ENCODE measurements at places on chromosomes 16 and 17.

- peak; percentile 76 for DNase-seq
Measured at GRCh38 chr16:72400257-72401083, 228.5 kb upstream of the PMFBP1 start.

DNA sequence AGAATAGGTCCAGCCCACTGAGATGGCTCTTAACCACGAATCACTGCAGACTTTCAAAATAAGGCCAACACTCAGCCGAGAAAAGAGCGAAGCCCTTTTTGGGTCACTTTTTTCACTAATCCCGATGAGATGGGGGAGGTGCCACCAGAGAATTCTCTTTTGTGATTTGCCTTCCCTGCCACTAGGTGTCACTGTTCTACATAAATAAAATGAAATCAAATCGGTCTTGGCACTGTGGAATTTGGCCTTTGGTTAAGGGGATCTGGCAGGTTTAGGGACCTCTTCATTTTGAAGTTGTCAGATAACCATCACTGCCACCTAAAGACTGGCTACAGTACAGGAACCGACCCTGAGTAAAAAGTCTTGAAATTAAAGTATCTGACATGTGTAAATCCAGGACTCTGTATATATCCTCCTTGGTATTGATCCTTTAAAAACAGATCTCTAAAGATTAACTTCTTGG is 147.0 kb downstream of the HS3ST4 start:
- peak; percentile 27 for DNase-seq

- DNase-seq: no peak
Measured at GRCh38 chr17:47696717-47697642, 3.0 kb downstream of the TBKBP1 start.

DNA sequence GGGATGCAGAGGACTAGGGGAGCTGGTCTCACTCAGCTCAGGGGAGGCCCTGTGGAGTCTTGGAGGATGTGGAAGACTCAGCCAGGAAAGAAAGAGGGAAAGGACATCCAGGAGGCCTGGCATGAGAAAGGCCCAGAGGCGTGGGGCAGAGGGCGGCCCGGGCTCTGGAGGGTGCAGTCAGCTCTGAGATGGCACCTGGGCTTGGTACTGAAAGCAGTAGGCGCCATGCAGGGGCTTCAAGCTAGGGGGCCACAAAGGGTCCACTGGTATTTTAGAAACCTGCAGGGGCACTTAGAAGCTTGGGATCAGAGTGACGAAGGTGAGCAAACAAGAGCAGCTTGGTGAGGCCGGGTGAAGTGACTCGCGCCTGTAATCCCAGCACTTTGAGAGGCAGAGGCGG is 5.6 kb downstream of the FAM171A2 start:
- no peak for DNase-seq

DNA sequence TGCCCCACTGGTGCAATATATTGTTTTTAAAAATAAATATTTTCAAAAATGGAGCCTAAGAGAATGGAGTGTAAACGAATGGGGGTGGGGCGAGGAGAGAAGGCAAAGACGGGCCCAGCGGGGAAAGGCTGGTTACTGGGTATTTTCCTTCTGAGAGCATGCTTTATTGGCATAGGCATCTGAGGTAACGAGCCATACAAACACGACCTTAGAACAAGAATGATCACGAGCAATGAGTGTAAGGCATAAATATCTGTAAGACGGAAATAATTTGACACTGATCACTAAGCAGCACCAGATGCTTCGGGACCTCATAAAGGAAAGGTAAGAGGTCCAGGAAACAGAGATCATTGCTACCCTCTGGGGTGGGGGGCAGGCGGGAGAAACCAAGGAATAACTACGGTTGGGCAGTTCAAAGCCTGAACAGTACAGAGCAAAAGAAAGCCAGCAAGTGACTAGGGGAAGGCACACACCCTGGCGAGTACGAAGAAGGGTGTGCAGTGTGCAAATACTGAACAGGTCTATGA is 959 bp downstream of the SSH2 start:
- peak; percentile 68 for DNase-seq

- no peak for DNase-seq
Measured at GRCh38 chr16:27424772-27425498, 23.0 kb downstream of the IL21R start.

DNA sequence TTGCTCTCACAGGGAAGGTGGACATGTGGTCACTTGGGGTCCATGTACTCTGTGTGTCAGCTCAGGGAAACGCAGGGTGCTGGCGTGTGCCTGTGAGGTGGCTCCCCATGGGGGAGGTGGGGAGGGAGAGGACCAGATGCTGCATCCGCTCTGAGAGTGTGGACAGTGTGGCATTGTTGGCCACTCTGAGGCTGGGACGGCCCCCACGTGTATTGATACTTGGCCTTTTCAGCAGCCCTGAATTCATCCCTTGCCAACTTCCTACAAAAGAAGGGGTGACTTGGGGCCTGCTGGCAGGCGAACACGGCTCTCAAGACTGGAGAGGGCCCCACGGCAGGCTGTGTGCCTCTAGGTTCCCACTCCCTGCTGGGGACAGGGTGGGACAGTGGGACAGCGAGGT is 120.1 kb downstream of the RAB11FIP4 start:
- DNase-seq: no peak

DNA sequence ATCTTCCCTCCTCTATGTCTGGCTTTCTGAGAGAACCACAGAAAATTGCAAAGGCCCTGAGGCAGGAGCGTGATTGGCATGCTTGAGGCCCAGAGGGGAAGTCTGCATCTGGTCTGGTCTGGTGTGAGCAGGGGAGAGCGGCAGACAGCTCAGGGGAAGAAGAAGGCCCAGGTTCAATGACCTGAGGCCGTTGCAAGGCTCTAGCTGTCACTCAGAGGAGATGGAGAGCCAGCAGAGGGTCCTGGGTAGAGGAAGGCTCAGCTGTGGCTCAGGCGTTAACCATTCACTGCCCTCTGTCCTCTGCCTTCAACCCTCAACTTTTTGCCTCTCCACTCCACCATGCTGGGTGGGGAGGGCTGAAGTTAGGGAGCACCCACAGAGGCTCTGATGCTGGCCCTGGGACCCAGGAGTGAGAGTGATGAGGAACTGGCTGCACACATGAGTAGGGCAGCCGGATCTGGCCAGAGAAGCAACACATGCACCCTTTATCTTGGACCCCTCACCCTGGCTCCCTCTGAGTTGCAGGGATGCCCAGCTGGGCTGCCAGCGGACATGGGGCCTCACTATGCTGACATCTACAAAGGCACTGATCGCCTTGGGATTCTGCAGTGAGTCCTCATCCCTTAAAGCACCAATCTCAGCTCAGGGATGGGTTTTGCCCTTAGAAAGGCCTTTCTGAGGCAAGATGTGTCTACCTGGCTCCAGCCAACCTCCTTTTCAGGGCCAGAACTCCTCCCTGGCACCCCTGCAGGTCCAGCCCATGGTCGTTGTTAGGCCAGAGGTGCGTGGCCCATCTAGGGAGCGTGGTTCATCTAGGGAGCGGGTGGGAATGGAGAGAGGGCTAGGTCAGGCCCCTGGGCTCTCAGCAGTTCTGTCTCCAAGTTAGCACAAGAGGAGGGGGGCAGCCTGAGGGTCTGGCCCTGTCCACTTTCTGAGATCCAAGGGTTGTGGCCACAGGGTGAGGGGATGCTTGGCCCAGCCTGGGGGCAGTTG is 7.7 kb upstream of the KRTAP17-1 start:
- DNase-seq: no peak

DNA sequence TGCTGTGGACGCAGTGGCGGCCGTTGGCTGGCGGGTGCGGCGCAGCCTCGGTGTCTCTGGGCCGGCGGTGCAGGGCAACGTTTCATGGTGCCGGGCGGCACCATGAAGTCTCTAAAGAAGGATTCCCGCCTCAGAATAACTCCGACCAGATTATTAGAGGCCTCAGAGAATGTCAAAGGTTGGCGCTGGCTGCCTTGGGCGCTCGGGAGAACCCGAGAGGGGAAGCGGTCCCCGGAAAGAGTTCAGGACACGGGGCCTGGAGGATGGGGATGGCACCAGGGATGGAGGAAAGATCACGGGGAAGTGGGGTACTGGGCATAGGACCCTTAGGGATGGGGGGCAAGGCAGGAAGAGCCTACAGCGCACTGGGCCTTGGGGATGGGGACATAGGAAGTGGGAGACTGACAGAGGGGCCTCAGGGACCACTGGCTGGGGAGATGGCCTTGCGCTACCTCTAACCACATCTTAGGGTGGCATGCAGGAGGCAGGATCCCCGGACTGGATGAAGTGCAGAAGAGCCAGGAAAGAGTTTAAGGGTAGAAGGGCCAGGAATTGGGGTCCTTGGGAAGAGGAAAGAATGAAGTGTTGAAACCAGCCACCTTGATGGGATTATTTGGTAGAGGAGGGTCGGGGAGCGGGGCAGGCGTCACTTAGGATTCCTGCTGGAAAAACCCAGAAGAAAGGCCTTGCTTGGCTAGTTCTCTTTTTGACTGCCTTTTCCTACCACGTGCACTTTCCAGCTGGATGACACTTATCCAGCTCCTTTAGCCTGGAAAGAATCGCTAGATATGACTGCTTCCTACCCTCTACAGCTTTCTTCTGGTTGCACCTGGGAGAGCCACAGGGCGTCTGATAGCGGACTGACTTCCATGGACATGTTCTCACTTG is 578 bp downstream of the MYCBPAP start:
- no peak for DNase-seq

DNA sequence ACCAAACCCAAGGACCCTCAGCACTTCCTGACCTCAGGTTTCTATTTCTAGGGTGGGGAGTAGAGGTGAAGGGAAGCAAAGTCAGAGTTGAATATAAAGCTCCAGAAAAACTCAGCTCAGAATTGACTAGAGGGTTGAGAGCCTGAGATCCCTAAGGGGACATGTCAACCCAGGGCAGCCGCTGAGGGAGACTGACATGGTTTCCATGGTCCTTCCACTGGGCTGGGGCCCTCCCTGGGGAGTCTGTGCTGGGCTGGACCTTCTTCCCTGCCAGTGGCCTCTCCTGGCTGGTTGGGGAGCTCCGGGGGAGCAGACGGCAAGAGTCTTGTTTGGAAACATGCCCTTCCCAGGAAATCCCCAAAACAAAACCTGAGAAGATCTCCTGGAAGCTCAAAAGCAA is 121.3 kb downstream of the METRNL start:
- no peak for DNase-seq

DNA sequence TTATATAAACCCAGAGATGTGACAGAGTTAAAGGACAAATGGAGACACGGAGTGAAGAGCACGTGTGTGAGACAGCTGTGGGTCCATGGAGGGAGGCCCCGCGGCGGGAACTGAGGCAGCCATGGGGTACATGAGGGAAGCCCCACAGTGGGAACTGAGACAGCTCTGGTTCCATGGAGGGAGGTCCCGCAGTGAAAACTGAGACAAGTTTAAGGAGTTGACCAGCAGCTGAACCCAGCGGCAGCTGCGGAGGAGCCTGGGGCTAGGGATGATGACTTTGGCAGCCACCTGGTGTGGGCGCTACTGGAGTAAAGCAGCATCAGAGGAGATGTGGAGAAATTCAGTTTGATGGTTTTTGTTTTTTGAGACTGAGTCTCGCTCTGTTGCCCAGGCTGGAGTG is 185.1 kb downstream of the RPTOR start:
- no peak for DNase-seq

DNA sequence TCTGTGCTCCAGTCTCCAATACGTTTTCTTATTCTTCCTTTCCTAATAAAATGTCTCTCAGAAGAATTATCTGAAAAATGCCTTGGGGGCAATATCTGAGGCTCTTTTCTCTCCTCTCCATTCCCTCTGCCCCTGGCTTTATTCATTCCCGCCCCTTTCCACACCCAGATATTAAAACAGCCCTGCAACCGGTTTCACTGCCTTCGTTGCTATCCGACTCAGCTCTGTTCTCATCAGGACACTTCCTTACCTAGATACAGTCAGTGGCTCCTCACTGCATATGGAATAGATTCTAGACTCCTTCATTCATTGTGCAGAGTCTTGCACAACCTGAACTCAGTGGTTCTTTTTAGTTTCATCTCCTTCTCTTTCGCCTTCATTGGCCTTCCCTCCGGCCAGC is 52.0 kb upstream of the TEKT3 start:
- no peak for DNase-seq

GRCh38 chr16:87152221-87152755 is 164.9 kb downstream of the C16orf95 start:
- no peak for DNase-seq

GRCh38 chr17:76599694-76600460 is 14.2 kb upstream of the ST6GALNAC2 start:
- DNase-seq: no peak

GRCh38 chr17:47299239-47299910 is 24.4 kb upstream of the EFCAB13 start:
- no peak for DNase-seq

GRCh38 chr17:73906896-73907870 is 262.9 kb upstream of the SDK2 start:
- no peak for DNase-seq

- DNase-seq: no peak
Measured at GRCh38 chr16:52967744-52968143, 85.0 kb downstream of the CHD9NB start.

DNA sequence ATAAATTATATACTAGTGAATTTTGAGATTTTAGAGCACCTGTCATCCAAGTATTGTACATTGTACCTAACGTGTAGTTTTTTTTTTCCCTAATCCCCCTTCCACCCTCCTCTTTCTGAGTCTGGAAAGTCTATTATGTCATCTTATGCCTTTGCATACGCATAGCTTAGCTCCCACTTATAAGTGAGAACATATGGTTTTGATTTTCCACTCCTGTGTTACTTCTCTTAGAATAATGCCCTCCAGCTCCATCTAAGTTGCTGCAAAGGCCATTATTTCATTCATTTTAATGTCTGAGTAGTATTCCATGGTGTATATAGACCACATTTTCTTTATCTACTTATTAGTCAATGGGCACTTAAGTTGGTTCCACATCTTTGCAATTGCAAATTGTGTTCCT is 177.0 kb upstream of the C16orf82 start:
- no peak for DNase-seq

- no peak for DNase-seq
Measured at GRCh38 chr17:73580073-73580710, 64.1 kb downstream of the SDK2 start.

GRCh38 chr17:72788950-72789585 is 303.4 kb downstream of the SLC39A11 start:
- DNase-seq: no peak

DNA sequence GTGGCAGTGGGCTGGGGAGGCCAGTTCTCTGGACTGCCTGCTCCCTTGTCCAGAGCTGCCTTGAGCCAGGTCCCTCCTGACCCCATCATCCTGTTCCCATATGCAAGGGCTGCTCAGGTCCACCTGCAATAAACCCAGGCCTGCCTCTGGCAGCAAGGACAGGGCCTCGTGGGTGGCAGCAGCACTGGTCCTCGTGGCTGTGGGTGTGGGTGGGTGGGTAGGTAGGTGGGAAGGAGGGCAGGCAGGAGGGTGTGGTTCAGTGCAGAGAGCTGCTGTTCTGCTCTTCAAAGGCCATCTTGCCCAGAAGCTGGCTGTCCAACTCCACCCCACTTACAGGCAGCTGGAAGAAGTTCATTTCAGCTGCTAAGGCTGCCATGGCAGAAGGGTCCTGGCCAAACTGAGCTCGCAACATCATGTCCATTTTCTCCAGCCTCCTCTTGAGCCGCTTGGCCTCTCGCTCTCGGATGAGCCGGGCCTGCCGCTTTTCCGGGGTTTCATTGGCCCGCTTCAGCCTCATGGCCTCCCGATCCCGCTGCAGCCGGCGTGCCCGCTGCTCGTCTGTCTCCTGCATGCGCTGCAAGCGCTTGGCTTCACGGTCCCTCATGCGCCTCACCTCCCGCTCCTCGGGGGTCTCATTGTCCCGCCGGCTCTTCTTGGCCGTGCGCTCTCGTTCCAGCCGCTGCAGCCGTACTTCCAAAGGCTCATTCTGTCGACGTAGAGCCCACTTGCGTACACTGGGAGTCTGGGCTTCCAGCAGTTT is 14.2 kb downstream of the ATXN1L start:
- no peak for DNase-seq
